ENCODE measurements at places on chromosomes 5 and 9.

DNA sequence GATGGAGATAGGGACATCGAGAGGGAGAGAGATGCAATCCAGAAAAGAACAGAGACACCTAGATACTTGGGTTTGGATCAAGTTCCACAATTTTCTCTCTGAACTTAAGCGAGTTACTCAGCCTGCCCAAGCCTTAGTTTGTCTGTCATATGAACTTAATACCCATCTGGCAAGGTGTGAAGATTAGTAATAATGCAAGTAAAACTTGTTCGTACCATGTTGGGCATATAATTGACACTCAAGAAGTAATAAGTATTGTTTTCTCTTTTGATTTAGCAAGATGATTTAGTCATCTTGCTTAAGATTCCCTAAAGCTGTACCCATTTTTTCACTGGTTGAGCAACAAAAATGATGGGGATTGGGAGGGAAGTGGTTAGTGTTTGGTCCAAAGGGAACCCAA lies 7.5 kb downstream of the RABGAP1 start:
- no peak for DNase-seq

DNA sequence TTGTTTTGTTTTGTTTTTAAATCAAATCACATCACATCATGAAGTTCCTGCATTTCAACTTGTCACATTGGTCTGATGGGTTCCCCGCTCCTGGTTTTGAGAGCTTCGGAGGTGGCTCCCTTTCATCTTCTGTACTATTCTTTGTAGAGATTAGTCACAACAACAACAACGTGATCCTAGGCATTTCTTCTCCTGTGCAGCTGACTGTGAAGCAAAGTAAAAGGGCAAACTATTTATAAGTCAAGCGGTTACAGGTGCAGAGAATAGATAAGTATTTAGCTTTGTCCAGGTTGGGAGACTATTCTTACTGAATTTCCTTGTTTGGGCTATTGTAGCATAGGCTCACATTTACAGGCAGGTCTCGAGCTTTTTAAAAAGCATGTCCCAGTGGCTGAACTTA lies 197.7 kb upstream of the CDKN2B start:
- no peak for DNase-seq

GRCh38 chr9:98783518-98784226 lies 12.7 kb downstream of the ANKS6 start:
- DNase-seq, result peak; percentile 26

GRCh38 chr9:16461851-16462250 lies 408.6 kb downstream of the BNC2 start:
- no peak for DNase-seq

GRCh38 chr9:8653855-8654254 lies 854.3 kb upstream of the DMAC1 start:
- DNase-seq, result no peak

DNA sequence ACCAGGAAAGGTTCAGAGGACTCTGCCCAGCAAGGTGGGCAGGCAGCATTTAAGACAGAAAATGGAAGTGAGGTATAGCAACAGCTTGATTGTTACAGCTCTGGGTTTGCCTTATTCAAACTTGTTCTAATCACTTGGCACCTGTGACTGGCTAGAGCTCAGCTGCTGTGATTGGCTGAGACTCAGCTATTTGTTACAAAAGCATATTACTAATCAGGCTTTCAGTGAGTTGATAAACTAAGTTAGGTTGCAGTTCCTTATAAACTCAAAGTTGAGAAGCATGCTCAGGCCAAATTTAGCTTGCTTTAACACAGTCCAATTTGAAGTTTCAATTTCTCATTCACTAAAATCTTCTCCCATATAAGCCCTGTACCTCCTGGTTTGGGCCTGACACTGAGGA lies 56.3 kb downstream of the GDA start:
- no peak for DNase-seq

- DNase-seq, result no peak
These were observed 2.7 kb upstream of the LARS1 start for GRCh38 chr5:146185161-146185560.

- no peak for DNase-seq
These were observed 7.3 kb downstream of the COL5A1 start for GRCh38 chr9:134648701-134649530.

DNA sequence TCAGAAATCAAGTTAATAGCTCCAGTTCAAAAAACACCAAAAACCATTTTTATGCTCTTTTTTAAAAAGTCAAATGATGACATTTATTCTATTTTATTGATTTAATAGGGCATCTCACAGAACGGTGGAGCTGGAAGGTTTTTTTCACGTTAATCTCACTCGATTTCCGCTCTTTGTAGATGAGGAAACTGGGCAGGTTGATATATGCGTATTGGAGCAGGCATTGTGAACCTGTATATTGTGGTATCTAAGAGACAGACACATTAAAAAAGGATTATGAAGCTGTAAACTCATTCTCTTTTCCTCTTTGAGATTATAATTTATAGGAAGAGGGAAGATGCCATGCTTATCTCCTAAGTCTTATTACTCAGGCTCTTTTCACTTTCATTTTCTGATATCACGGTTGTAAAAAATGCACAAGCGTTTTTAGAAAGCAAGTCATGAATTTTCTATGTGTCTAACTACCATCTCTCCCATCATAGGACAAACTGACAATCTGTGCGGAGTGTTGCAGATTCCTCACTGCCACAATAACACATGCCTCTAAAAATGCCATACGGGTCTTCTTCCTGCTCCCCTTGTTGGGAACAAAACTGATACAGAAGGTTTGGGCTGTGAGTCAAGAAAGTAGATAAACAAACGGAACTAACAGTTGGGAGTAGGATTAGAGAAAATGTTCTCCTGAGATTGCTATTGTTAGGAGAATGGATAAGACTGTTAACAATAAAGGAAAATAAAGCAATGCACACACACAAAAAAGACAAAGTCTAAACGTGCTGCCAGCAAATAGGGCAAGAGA lies 1997.7 kb downstream of the MAT2B start:
- DNase-seq, result no peak

- no peak for DNase-seq
These were observed 155.5 kb upstream of the WWC1 start for GRCh38 chr5:168135897-168136296.

GRCh38 chr9:104747565-104748358 lies at the start of gene NIPSNAP3A:
TSS of gene NIPSNAP3A (plus strand) at chr9:104747683. CDS start at chr9:104747793, 110 bp downstream.
- DNase-seq, result no peak

- DNase-seq, result peak; percentile 47
These were observed 16.1 kb upstream of the RAB14 start for GRCh38 chr9:121217609-121218292.

- DNase-seq, result no peak
These were observed 5.6 kb upstream of the TBC1D13 start for GRCh38 chr9:128781187-128782070.

DNA sequence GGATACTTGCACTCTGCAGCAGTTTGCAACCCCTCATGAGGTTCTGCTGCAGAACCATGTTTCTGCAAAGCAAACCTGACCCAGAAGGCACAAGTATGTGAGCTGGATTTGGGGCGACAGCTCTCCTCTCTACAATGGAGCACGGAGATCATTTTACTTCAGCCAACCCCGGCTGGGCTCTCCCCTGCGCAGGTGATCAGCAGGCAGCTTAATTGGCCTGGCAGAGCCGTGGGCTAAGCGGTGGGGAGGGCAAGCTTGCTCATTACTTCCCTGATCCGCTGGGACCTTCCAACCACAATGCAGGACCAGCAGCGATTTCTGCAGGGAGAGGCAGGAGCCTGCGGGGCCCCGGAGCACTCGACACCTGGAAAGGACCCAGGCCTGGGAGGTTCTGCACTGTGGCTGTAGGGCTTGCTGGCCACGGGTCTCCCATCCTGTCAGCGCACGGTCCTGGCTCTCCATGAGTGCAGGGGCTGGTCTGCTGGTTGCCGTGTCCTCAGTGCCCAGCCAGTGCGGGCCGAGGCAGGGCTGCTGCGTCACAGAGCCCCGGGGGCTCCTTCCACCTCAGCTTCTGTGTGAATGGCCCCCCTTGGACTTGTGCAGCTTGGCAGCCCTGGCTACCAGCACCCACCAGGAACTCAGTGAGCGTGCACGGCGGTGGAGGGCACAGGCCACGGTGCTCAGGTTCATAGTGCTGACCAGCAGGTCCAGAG lies 51.8 kb upstream of the RAPGEF1 start:
- DNase-seq, result no peak

GRCh38 chr5:178555771-178556211 lies 34.4 kb downstream of the COL23A1 start:
- DNase-seq, result no peak

- no peak for DNase-seq
These were observed 70.1 kb upstream of the PPP2R2B start for GRCh38 chr5:146948666-146949065.

DNA sequence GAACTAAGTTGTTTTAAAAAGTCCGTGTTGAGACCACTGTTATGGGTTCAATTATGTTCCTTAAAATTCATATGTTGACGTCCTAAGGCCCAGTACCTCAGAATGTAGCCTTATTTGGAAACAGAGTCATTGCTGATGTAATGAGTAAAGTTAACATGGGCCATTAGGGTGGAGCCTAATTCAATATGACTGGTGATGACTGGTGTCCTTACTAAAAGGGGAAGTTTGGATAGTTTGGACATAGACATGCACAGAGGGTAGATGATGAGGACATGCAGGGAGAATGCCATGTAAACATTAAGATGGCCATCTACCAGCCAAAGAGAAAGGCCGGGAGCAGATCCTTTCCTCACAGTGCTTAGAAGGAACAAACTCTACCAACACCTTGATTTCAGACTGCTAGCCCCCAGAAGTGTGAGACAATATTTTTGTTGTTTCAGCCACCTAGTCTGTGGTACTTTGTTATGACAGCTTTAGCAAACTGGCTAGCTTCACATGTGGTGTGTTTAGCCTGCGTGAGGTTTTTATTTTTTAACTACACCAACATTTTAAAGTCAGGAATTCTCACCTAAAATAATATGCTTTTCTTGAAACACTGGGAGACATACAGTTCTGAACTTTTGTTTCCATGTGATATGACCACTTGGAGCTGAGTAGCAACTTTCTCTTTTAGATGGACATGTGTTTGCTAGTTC lies 135.3 kb downstream of the YIPF5 start:
- no peak for DNase-seq

GRCh38 chr5:142716963-142717362 lies 31.1 kb upstream of the FGF1 start:
- no peak for DNase-seq

GRCh38 chr9:101594796-101595195 lies at the start of gene PPP3R2:
TSS of gene PPP3R2 (minus strand) at chr9:101594969. CDS start at chr9:101594921, 48 bp downstream.
- DNase-seq, result no peak

DNA sequence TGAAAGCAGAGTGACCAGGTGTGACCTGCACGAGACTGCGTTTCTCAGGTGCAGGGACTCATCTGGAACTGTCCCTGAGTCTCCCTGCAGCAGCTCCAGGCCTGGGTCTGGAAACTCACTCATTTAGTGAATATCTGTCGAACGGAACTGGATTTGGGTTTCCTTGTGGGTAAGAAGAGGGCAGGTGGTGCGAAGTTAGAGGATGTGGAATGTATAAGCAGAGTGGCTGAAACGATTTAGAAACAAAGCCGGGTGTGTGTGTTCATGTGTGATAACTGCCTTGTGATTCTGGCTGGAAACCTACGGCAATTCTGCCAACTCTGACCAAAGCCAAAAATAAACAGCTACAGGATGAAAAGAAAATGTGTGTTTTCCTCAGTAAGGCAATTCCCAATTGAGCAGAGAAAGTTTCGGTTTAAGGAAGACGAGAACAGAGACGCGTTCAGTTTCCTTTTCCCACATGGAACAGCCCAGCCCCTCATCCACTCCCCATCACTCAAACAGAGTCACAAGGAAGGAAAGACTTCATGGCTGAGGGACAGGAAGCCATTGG lies 130.3 kb downstream of the NSG2 start:
- no peak for DNase-seq

DNA sequence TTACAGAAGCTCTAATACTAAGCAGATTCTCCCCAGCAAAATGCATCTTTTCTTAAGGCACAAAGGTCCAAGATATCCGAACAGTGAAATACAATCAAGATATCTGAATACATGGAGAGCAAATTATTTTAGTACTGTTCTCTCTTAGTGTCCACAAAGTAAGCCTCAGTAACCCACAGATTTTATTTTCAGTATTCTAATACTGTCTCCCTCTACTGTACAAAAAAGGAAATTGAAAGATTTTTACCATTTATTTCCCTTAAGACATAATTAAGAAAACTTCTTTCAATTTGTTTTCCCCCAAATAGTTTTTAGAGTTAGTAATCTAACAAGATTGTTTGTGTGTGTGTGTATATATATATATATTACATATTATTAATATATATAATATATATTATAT lies 24.7 kb upstream of the NOL6 start:
- DNase-seq, result no peak

DNA sequence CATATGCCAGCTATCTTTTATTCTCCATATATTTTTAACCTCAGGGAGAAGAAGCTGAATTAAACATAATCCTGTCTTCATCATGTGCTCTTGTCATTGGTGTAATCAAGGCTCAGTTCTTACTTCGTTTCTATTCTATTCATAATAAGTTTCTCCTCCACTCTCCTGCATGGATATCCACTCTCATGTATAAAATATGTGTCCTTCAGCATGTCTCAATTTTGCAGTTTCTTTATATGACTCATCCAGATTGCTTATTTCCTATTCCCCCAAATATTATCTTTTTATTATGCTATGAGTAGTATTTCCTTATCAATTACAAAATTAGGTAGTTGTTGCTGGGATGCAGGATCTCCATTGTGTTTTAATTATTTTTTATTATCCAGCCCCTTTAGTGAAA lies 643.7 kb upstream of the ACO1 start:
- no peak for DNase-seq

DNA sequence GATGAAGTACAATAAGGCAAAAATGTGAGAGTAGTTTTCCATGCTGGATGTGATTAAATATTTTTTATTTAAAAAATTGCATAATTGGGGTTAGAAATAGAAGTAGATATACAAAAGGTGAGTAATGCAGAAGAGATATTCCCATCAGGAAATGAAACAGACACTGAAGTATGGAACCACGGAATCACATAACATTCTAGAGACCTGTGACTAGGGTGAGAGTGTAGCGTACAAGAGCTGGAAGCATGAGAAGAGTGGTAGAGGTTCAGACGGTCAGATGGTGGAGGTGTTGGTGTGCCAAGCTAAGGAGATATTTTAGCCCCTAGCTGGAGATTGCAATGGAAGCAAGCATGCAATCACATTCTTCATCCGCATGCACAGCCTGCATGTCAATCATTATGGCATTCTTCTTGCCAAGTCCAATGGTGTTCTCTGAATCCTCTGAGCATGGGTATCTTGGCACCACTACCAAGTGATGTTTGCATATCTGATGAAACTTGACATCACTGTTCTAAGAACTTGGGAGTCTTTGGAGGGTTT lies 587.8 kb downstream of the PSAT1 start:
- DNase-seq, result no peak

DNA sequence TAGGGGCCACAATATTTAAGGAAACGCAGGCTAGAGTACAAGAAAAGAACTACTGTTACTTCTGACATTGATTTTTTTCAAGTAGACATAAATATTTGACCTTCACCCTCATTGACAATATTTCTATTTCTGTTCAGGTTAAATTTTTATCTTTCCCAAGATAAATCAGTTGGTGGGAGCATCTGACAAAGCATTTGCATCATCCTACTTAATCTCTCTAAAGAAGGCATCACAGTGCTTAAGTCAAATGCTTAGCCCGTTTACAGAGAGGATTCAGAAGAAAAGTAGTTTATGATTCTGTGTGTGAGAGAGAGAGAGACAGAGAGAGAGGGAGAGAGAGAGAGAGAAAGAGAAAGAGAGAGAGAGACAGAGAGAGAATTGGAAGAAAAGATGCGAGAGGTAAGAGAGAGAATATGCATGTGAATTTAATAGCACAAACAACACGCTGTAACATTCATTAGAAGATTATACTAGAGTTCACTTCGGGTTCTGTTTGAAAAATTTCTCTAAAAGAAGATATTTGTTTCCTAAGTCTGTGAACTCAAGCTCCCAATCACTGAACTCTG lies 1093.3 kb upstream of the CDH6 start:
- no peak for DNase-seq

- DNase-seq, result peak; percentile 39
These were observed 232.1 kb downstream of the MAN2A1 start for GRCh38 chr5:109921735-109922380.

Measured in skeletal muscle cell (primary cell).